ENCODE measurements at places on chromosomes 3 and 15. TPM values are rescaled to one million over a fixed set of nuclear protein-coding genes. Genes with fewer than 3 reads are reported as not detected.

The FGF12 gene
- total RNA-seq, result 2.1 TPM

The CCR8 gene
- total RNA-seq, result not detected

- DNase-seq, result no peak
Observed at GRCh38 chr3:149534671-149535332, 60.3 kb downstream of the TM4SF4 start.

DNA sequence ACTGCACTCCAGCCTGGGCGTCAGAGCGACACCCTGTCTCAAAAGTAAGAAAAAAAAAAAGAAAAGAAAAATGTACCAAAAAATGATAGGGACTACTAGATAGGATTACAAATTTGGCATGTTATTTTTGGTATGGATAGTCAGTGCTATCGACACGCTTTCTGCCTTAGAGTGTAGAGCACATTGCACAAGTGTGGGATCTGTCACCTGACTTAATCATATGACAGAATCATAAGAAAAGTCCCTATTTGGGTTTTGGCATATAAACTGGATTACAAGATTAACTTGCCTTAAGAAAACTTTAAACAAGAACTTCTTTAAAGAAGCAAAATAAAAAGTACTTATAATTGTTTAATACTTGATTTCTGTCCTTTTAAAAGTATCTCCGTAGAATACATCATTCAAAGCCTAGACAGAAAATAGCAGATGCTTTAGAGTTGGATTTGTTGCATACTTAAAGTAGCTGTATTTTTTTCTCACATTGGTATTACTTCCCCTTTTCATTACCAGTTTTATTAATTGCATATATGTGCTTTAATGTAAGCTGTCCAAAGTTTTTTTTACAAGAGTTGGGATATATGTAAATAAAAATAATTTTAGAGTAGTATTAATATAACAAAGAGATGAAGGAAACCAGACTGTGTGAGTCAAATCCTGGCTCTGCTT is 7.8 kb downstream of the ATP6V1A start:
- DNase-seq, result no peak

DNA sequence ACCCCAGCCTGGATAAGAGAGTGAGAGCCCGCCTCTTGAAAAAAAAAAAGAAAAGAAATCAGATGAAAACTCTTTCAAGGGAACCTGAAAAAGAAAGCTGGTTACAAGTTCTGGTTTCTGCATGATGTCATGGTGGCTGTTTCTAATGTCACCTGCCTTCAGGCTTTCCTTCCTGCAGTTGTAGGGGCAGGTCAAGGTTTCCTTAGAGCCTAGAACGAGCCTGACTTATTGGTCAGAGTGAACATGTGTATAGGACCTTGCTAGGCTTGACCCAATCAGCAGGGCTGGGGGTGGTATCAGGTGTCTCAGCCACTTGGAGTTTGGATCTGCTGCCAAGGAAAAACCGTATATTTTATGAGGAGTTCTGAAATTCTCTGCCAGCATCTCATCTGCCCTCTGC is 3.8 kb downstream of the IVD start:
- no peak for DNase-seq

DNA sequence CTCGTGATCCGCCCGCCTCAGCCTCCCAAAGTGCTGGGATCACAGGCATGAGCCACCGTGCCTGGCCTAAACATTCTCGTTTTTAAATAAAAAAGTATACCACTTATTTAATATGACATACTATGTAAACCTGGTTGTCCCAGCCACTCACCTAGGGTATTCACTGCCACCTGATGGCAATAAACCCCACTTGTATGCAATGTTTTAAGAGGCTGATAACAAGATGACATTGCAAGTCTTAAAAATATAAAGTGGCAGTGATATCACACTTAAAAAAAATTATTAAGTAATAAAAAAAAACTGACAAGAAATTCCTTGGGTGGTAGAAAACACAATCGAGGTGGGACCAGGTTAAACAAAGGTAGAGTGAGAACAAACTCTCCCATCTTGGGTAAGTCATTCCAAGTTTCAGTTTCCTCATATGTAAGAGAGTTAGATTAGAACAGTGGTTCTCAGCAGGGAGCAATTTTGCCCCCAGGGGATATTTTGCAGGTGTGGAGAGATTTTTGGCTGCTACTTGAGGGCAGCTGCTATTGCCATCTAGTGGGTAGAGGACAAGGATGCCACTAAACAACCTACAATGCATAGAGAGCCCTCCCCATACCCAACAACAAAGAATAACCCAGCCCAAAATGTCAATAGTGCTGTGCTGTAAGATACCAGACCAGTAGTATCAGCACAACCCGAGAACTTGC is 14.5 kb downstream of the ARF4 start:
- DNase-seq, result no peak

DNA sequence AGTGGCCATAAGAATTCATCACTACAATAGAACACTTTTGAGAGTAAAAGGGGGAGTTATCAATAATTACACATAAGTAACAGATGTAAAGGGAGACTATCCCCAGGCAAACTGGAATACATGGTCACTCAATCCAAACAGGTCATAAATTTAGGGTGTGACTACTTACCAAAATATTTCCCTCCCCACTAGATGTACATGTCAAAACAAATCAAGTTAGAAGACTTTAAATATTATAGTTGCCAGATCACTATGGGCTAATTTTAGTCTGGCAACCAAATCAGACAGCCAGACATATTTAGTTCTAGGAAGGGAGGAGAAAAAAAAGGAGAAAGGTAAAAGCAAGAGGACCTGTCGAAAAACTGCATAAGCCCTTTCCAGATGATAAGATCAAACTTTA is 23.1 kb downstream of the SLC24A5 start:
- DNase-seq, result no peak

DNA sequence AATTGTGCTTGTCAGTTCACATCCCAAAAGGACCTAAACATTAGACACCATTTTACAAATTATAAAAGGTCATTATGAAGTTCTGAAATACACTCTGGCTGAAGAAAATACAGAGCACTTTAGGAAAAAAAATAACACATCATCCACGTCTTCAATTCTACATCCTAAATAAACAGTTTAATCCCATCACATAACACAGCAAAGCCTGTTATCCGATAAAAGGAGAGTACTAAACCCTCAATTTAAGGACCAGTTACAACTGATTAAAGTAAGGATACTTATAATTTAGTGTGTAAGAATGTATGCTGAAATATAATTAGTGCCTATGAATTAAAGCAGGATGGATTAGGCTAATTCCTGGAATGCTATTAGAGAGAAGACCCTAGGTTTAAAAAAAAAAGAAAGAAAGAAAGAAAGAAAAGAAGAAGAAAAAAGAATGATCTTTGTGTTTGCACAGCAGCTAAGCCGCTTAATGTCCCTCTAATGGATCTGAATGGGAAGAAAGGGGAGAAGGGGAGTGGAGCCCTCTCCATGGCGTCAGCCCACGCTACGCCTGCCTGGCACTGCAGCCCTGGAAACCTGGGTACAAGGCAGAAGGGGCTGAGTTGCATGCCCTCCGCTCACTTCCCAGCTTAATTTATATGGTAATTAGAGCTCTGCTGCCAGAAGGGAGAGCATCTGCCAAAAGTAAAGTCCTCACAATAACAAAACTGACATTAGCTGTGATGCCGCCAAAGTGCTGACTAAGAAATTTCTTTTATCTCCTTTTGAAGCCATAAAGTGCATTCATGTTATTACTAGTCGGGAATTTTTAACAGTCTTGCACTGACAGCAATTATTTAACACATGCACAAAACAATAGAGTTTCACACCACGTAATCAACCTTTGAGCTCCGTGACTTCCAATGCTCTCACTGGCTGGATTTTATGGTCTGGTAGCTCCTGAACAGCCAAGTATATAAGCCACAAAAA is 90.0 kb downstream of the FSIP1 start:
- DNase-seq, result no peak

GRCh38 chr3:25584011-25584789 is 80.5 kb downstream of the TOP2B start:
- DNase-seq, result no peak

GRCh38 chr3:179179979-179180759 is 32.0 kb downstream of the PIK3CA start:
- DNase-seq, result no peak

Measured in glomerular endothelial cell (primary cell).